ENCODE measurements at places on chromosomes 7 and 10.

GRCh38 chr10:80464557-80465450 lies 10.7 kb downstream of the TSPAN14 start:
- peak; percentile 44 for DNase-seq

DNA sequence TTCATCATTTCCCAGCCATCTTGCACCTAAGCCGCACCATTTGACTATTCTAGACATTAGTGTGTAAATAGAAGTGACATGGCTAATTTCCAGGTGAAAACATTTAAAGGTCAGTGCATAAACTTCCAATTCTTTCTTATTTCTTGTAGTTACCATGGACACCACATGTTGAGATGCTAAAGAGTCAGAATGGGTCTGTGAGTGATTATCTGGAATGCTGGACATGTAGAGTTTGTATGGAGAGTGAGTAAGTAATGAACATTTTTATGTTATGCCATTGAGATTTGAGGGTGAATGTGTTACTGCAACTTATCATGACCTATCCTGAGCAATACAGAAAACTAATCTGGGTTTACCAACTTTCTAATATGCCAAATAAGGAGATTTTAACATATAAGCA lies 60.4 kb downstream of the MEOX2 start:
- DNase-seq, result no peak

- no peak for DNase-seq
Measured at GRCh38 chr7:87210506-87210905, 9.0 kb downstream of the TMEM243 start.

GRCh38 chr7:96061844-96062243 lies 260.1 kb downstream of the SLC25A13 start:
- DNase-seq, result no peak

- DNase-seq, result no peak
Measured at GRCh38 chr7:7696458-7697119, 21.8 kb downstream of the RPA3 start.

GRCh38 chr7:31439165-31439564 lies 74.7 kb upstream of the ITPRID1 start:
- no peak for DNase-seq

DNA sequence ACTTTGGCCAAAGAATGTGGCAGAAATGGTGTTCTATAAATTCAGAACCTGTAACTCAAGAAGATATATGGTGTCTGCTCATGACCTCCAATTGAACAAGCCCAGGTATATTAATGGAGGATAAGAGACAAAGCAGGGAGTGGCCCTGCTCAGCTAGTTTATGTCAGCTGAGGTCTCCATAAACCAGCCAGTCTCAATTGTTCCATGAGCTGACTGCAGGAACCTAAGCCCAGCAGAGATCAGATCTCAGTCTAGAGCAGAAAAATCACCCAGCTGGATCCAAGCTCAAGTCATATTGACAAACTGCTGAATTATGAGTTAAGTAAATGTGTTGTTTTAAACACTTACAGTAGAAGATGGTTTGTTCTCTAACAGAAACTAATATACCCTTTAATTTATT lies 105.5 kb upstream of the SGCE start:
- no peak for DNase-seq

Measured in progenitor cell of endocrine pancreas (in vitro differentiated cells).